RKO (cell line): ENCODE measurements at places on chromosomes 11 and 22.

DNA sequence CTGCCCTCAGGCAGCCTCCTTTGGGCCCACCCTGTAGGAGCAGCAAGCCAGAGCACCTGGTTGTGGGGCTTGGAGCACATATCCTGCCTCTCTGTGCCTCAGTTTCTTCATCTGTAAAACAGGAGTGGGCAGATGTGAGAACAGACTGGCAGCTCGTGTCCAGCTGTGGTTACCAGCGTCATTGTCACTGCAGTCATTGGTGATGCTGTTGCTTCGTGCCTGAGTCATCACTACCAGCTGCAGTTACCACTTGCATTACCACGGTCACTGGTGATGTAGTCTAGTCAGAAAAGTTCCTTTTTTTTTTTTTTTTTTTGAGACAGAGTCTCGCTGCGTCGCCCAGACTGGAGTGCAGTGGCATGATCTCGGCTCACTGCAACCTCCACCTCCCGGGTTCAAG lies 20.4 kb downstream of the RSPH14 start:
- peak; percentile 57 for DNase-seq

GRCh38 chr22:42645938-42646568 lies 3.1 kb downstream of the CYB5R3 start:
- DNase-seq: no peak

DNA sequence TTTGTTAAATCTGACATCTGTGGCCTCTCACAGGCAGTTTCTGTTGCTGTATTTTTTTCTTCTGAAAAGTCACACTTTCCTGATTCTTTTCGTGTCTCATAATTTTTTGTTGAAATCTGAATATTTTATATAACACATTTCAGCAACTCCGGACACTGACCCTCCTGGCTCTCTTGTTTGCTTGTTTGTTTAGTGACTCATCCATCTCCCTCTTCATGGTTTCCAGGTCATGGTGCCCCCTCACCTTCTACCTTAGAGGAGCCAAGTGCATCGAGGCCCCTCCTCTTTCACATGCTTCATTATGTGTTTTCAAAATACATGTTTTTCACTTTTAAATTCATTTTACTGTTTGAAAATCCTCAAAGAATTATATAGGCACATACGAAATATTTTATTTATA lies 562.4 kb downstream of the OPCML start:
- DNase-seq: no peak

GRCh38 chr11:45324459-45324858 lies 38.3 kb upstream of the SYT13 start:
- DNase-seq: no peak

DNA sequence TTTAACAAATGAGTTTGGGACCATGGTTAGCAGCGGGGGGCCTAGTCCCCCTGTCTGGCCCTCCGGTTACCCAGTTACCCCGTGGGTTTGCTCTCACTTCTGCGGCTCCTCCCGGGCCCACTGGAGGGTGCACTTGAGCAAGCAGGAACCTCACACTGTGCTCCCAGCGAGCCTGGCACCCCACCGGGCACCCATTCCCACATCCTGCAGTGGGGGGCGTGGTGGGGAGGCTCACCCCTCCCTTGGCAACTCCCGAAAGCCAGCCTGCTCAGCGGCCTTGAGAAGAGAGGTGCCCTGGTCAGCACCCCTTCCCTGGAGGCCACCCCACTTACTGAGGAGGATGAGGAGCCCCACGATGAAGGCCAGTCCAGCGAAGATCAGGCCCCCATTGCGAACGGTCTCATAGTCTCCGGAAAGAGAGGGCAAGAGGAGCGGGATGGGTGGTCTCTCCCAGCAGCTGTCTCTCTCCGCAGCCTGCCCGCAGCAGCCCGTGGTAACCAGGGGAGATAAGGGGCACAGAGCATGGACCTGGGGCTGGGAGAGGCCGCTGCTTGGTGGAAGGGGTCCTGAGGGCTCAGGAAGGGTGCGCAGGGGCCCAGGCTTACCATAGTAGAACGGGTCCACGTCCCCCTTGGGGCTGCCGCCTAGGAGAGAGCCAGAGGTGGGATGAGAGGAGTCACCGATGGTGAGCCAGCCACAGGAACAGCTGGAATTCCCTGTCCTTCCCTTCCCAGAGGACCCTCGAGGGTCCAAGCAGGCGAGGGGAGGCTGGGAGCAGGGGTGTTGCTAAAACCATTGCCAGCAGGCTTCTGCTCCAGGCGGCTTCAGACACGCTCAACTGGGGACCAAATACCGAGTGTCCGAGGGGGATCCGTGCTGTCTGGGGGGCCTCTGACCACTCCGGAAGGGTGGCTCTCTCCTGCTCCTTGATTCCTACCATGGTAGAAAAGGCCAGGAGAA lies 2.2 kb downstream of the FXYD2 start:
- DNase-seq: peak; percentile 39

DNA sequence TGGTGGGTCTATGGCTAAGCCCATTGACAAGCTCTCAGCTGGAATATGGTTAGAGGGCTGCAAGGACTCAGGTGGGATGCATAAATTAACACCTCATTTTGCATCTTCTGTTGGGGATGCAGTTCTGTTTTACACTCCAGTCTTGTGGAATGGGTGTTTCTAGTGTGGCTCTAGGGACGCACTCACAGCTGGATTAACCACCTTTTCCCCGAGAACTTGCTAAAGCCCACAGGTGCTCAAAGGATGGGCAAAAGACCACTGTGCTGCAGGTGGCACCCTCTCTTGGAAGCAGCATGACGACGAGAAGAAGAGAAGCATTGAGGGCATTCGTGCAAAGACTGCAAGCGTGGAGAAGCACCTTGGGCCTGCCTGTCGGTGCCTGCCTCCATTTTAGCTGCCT lies 6.9 kb downstream of the BARX2 start:
- DNase-seq: no peak

GRCh38 chr11:87148749-87149148 lies 111.0 kb downstream of the TMEM135 start:
- DNase-seq: no peak

DNA sequence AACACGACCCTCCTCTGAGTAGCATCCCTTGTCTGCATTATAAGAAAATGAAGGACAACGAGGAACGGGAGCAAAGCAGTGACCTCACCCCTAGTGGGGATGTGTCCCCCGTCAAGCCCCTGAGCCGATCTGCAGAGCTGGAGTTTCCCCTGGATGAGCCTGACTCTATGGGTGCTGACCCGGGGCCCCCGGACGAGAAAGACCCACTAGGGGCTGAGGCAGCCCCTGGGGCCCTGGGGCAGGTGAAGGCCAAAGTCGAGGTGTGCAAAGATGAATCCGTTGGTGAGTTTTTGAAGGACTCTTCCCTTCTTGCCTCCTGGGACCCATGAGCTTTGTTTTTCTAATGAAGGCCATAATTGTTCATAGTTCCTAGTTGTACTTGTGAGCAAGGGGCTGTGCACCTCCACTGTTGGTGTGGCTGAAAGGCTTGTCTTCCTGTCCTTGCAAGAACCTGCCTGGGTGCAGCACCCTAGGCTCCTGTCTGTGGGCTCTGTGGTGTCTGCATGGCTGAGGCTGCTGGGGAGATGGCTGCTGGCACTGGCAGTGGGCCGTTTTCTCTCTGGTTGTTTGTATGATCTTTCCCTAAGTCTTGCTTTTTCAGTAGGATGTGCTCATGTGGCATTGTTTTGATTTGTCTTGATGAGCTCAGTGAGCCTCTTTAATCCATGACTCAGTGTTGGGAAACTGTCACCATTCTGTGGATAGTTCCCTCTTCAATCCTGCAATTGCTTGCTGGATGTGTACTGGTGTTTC lies 10.1 kb downstream of the DGCR8 start:
- DNase-seq: peak; percentile 20

GRCh38 chr11:79221444-79222130 lies 219.2 kb downstream of the TENM4 start:
- DNase-seq: no peak

- no peak for DNase-seq
Observed at GRCh38 chr11:96221244-96222070, 121.5 kb downstream of the MAML2 start.

- peak; percentile 64 for DNase-seq
Observed at GRCh38 chr11:57475191-57475590, 14.9 kb downstream of the RTN4RL2 start.

DNA sequence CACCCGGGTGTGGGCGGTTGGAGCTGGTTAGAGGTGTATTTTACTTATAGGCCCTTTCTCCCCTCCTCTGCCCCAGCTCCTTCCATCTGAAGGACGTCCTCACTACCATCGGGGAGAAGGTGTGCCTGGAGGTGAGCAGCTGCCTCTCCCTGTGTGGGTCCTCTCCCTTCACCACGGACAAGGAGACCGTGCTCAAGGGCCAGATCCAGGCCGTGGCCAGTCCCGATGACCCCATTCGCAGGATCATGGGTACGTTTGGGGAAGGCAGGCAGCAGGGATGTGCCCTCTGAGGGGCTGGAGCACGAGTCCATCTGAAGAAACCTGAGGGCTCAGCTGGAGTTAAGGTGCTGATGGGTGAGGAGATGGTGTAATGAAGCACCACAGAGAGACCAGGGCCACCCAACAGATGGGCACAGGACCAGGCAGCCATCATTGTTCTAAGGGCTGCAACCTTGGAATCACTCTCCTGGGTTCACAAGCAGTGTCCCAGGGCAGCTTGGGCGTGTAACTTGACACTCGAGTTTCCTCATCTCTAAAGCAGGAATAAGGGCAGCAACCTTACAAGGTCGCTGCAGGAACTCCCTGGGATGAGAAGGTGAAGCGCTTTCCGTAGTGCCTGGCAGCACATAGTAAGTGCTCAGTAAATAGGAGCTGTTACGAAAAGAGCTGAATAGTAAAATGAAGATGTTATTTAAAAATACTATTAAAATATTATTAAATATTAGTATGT lies 29.4 kb downstream of the TCP11L1 start:
- no peak for DNase-seq

DNA sequence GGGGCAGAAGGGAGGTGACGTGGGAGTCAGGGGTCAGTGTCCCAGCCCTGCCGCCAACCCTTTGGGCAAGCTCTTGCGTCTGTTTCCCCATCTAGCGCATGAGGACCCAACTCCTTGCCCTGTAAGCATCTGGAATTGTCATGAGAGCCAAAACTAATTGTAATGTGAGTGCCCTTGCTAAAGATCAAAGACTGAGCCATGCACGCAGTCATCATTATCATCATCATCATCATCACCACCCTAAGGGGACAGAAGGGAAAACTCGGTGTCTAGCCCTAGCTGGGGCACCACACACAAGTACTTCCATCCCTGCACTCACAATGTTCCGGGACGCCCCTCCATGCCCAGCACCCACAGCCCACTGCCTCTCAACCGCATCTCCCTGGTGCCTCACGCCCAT lies 2.5 kb downstream of the LIF start:
- DNase-seq: peak; percentile 44

- no peak for DNase-seq
Observed at GRCh38 chr11:93801366-93801765, 17.3 kb downstream of the MED17 start.

- DNase-seq: no peak
Observed at GRCh38 chr22:19455585-19456370, 8.3 kb upstream of the C22orf39 start.

DNA sequence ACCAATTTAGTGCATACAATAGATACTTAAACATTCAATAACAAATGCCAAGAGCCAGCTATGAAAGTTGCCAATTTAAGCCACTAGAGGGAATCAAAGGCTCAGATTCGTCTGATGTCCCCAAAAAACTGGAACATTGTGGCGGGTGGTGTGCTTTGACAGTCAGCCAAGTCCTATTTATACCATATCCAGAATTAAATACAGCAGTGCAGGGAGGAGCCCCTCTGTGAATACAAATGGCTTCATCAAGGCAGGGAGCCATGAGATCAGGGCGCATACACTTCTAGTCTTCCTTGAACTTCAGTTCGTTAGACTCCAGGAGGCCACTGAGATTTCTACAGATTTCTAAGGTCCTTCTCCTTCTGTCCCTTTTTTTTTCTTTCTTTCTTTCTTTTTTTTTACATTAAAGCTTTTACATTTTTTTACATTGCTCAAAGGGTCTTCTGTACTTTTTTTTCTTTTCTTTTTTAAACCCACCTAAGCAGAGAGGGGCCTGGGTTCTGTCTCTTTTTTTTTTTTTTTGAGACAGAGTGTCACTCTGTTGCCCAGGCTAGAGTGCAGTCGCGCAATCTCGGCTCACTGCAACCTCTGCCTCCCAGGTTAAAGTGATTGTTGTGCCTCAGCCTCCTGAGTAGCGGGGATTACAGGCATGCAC lies 41.5 kb upstream of the HSPA8 start:
- DNase-seq: peak; percentile 70

DNA sequence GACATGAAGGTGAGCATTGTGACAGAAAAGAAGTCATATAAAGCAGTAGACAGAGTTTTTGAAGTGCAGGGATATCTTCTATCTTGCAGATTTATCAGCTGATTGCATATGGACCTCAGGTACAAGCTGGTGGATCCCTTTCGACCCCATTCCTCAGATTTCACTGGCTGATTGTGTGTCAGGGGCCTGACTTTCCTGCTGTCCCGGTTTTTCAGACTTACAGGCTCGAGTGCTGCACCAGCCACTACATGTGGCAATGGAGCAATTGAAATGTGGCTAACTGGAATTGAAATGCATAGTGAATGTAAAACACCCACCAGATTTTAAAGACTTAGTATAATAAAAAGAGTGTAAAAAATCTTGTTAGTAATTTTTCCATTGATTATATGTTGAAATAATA lies 50.3 kb downstream of the CLMP start:
- DNase-seq: no peak
